Myocyte (in vitro differentiated cells): ENCODE measurements at places on chromosomes 13 and 19. TPM values are rescaled to one million over a fixed set of nuclear protein-coding genes. Genes with fewer than 3 reads are reported as not detected.

COX7A1 gene
- total RNA-seq, result not detected in 2 replicates

SIGLEC8 gene
- total RNA-seq, result not detected in 2 replicates

RASIP1 gene
- 0.05 TPM in 2 replicates for total RNA-seq

PSPN gene
- 0.91 and 2.9 TPM in 2 replicates for total RNA-seq

UBE2L5 gene
- not detected in 2 replicates for total RNA-seq

DKKL1 gene
- 0.36 and 2.4 TPM in 2 replicates for total RNA-seq

CEACAM1 gene
- total RNA-seq, result not detected in 2 replicates
